ENCODE measurements at places on chromosomes 5 and 9. TPM values are rescaled to one million over a fixed set of nuclear protein-coding genes. Genes with fewer than 3 reads are reported as not detected.

GRCh38 chr9:21591221-21592062, 109.3 kb upstream of the IFNE start:
- peak; percentile 18 for DNase-seq

DNA sequence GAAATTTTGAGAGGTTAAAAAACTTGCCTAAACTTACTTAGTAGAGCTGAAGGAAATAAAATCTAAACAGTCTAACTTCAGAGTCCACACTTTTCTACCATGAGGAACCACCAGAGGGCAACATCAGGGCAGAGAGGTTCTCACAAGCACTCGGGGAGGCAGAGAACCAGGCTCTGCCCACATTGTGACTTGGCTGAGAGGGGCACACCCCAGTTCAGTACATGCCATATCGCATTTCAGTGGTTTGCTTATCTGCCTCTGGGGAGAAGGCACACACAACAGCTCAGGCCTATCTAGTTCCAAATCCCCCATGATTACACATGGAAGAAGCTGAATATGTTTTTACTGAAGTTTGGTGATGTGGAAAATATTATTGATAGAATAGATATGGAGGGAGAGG, 49.2 kb downstream of the EQTN start:
- no peak for DNase-seq

DNA sequence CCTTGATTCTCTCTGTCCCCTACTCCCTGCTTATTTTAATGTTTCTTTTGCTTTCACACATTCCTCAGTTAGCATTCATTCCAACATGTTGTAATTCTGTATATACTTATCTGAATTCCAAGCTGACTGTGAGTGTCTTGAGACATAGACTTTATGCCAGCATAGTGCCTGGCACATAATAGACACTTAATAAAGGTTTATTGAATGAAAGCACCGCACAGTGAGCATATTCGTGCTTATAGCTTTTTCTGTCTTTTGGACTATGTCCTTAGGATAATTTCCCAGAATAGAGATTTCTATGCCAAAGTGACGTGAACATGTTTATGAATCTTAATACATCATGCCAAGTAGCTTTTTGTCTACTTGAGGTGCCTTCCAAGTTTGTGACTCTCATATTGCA, 174.6 kb downstream of the CD180 start:
- no peak for DNase-seq

DNA sequence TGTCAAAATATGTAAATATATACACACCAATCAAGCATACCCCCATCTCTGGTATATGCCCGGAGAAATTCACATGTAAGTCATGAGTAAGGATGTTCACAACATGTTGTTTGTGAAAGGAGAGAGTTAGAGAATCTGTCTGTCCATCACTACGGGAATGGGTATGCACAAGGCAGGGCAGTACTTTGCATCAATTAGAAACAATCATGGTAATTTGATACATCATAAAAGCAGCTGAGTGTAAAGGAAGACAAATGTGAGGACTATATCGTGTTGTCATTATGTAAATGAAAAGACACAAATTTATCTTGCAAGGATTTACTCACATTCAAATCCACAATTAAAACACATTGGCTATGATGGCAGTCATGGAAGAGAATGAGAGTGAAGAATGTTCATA, 146.7 kb downstream of the SV2C start:
- no peak for DNase-seq

- peak; percentile 21 for DNase-seq
Observed at GRCh38 chr9:127557466-127557869, 54.6 kb upstream of the STXBP1 start.

DNA sequence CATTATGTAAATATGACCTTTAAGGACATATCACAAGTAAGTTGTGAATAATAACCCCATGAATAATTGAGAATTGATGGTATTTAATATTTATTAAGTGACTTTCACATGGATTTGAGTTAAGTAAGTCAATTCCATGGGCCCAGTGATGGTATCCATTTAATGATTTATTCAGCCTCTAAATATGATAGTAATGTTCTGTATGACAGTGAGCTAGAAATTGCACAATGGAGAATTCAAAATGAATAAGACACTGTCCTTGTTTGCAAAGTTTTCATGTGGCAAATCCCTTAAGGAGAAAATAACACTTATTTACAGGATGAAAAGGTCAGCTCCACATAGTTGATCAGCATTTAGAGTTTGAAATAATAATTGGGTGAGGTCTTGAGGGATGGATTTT, 160.7 kb downstream of the PDE4D start:
- DNase-seq = no peak

GRCh38 chr9:112443200-112443599, 43.4 kb upstream of the KIAA1958 start:
- DNase-seq = peak; percentile 3

GRCh38 chr5:97666783-97667182, 483.7 kb upstream of the RIOK2 start:
- DNase-seq = no peak

GRCh38 chr5:34045023-34045422, 2.0 kb upstream of the C1QTNF3 start:
- no peak for DNase-seq

DNA sequence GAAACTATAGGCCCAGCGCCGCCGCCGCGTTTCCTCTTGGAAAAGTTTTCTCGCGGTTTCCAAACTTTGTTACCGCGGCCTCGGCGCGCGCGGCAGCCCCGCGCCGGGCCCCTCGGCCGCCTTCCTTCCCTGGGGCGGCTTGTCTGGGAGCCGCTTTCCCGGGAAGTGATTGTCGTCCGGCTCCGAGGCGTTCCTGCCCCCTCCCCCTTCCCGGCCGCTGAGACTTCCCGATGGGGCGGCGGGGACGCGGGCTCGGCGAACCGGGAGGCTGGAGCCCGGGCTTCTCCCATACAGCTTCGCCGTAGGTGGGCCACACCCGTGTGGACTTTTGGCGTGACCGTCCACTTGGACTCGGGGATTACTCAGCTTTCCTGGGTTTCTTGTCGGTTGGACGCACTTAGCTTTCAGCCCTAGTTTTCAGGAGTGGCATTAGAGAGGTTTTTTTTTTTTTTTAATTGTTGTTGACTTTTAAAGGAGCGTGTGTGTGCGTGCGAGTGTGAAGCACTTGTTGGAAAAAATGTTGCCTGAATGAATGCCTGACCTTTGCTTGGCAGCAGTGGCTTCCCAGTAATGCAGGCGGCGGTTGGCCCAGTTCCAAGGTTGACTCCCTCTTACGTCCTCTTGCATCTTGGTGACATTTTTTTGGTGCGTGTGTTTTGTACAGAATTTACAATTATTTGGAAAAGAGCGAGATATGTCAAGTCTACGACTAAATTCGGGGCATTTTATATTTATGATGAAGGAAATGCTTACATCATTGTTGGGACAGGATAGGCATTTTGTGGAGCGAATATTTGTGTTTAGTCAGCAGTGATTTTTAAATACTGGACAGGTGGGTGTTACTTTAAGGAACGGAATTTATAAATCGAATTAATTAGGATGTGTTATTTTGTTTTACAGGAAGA, 821 bp downstream of the CTNNA1 start:
- DNase-seq = peak; percentile 56

GRCh38 chr5:16497546-16497945, 31.9 kb upstream of the ZNF622 start:
- DNase-seq = no peak

- DNase-seq = no peak
Observed at GRCh38 chr5:139863361-139863760, 67.8 kb downstream of the PSD2 start.

- no peak for DNase-seq
Observed at GRCh38 chr5:52895075-52895474, 94.1 kb upstream of the ITGA2 start.

- DNase-seq = no peak
Observed at GRCh38 chr9:35563791-35564197, 41.3 kb upstream of the TESK1 start.

The BSPRY gene
- total RNA-seq = not detected

The TMEM215 gene
- total RNA-seq = not detected

The ENTREP1 gene
- 0.08 TPM for total RNA-seq

The PDZD2 gene
- total RNA-seq = 1.8 TPM

The DRD1 gene
- not detected for total RNA-seq
